CD4-positive, alpha-beta T cell treated with Interleukin-15 for 1 hour (primary cell): ENCODE measurements at places on chromosomes 7 and 10.

DNA sequence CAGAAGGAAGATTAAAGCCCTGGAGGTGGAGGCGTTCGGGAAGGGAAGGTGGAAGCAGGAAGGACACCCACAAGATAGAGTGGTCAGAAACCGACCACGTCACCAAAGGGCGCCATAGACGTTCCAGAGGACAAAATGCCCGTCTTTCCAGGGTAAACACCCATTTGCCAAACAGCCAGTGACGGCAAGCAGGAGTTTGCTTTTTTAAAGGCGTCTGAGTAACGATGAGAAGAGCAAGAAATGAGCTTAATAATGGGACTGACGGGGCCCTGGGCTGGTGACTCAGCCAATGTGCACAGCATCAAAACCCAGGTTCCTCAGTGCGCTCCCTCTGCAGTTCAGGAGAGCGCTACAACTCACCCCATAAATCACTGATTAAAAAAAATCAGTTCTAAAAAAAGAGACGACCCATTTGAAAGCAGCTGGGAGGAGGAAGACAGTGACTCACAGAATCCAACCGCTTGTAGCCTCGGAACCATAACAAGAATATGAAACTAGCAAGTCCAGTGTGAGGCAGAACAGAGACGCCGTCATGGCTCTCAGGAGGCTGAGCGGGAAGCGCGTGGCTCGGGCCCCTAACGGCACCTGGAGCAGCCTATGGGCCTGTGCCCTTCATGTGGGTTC is 5.9 kb downstream of the DIP2C start:
- no peak for DNase-seq

DNA sequence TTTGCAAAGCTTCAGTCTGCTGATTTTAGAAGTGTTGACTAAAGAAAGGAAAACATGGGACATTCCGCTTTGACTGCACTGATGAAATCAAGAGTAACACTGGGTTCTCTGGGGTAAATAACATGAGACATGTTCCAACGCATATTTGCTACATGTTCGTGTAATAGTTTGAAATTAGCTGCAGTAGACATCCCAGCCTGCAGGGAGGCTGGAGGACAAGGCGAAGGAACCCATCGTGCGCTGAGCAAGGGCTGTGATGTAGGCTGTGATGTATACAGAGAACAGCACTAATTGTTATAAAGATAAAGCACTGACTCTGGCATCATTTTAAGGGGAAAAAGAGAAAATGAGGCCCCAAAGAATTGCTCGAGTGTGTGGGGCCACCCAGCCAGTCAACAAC is 40.3 kb downstream of the SFMBT2 start:
- DNase-seq, result no peak

DNA sequence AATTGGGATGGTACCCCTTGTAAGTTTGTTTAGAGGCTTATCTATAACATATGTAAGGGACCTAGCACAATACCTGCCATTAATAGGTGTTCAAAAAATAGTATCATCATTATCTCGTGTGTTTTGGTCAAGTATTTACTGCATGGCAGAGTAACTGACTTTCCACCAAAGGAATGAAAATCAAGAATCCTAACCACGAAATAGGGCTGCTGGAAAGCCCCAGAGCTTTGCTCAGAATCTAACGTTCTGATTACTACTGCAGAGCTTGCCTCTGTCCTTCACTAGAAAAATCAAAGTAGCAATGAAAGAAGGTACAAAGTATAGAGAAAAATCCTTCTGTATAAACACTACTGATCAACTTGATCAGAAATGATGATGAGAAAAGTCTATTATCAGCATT is 34.9 kb downstream of the DCLRE1C start:
- DNase-seq, result no peak

GRCh38 chr7:111329367-111330234 is 232.7 kb downstream of the IMMP2L start:
- DNase-seq, result no peak

DNA sequence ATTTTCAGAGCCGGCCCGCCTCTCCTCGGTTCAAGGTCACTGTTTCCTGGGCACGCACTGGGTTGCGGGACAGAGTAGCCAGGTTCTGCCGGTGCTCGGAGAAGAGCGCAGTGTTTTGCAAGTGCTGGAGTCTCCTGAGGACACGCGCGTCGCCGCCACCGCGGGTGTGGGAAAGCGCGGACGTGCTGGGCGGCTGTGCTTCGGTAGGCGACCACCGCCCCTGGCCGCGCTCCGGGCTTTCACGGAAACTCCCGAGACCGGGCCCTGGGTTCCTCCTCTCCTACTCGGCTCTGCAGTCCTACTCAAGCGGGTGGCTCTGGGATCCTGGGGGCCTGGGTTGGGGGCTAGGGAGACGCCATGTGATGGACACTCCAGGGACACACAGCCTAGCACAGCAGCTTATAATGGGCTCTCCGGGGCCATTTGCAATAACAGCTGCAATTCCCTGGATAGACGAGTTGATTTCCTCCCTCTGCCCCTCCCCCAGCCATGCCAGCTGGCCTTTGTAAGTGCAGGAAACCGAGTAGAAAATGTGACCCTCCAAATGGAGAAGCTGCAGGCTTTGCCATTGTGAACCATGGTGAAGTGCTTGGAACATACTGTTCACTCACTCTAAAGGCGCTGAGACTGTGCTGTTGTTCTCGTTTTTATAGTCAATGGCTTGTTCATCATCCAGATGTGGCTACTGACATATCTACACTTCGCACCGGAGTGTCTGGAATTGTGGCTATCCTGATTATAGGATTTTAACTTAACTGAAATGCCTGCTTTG is 2.1 kb downstream of the FRAT1 start:
- DNase-seq, result no peak

- DNase-seq, result no peak
These were observed 327.2 kb downstream of the KCNMA1 start for GRCh38 chr10:77310288-77310840.

GRCh38 chr7:2546776-2547586 is 8.3 kb downstream of the BRAT1 start:
- DNase-seq, result no peak

DNA sequence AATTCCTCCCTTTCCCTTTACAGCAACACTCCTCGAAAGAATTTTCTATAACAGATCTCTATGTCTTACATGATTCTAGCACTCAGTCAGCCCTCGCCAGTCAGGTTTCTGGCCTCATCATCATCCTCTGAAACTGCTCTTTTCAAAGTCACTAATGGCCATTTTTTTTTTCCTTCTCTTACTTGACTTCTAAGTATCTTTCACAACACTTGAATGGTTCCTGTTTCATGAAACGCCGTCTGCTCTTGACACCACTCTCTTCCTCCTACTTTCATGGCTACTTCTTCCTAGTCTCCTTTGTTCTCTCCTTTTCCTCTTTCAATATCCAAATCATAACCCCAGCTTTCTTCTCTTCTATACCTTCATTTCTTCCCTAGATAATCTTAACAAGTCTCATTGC is 100.5 kb upstream of the NRP1 start:
- DNase-seq, result no peak

DNA sequence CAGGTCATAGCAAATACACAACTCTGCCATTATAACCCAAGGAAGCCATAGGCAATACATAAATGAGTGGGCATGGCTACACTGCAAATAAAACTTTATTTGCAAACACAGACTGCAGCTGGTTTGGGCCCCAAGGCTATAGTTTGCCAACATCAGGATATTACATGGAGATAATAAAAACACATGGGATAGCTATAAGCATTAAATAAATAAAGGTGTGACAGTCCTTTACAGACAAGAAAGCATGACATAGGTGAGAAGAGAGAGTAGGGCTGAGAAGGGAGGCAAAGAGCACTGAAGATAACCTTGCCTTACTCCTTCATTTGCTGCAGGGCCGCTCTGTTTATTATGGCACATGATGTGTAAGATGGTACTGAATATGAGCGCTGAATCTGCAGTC is 135.1 kb upstream of the GHITM start:
- DNase-seq, result no peak

DNA sequence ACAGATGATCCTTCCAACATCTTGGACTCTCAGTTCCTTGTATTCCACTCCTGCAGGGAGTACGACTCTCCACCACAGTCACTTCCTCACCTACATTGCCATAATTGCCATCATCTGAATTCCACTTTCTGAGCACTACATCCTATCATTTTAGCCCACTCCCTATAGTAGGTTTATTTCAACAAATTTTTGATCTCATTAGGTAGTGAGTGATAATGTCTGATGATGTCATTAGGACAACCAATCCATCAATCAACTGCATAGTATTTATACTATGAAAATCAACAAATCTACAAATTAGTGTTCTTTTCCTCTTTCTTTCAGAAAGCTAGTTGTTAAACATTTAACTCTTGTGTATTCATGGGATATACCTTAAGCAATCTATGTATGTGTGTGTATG is 13.7 kb upstream of the TRA2A start:
- no peak for DNase-seq

DNA sequence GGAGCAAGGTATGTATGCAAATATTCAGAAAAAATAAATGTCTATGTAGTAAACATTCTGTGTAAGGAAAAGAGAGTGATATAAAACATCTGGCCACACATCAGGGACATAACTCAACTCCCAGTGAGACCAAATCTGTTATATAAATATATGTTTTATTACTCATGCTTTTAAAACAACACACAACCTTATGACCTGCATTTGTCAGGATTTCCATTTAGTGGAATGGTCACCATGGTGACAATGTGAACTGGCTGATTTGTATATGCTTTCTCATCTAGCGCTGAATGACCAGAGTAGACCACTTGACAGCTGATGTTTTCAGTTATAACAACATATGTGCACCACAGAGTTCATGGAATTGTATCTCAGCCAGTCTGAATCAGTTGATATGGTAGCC is 551.7 kb downstream of the HTR7 start:
- DNase-seq, result no peak

DNA sequence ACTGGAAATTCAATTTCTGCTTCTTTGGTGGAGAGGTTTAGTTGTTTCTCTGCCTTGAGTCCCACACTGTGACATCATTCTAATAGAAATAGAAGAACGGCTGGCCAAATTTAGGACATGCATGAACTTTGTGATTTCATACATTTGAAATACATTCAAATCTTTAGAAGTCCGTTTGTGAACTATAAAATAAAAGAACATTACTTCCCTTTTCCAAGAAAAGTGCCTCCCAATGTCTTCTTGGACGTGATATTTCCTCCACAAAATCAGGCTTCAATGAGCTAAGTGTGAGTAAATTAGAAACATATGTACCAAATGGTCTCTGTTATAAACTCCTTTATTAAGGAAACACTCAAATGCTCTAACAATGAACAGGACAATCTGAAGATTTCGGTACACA is 314.5 kb upstream of the AKR1E2 start:
- DNase-seq, result no peak

GRCh38 chr10:33353334-33353733 is 18.9 kb upstream of the NRP1 start:
- no peak for DNase-seq

GRCh38 chr10:20630092-20630643 is 266.9 kb downstream of the NEBL start:
- DNase-seq, result no peak

DNA sequence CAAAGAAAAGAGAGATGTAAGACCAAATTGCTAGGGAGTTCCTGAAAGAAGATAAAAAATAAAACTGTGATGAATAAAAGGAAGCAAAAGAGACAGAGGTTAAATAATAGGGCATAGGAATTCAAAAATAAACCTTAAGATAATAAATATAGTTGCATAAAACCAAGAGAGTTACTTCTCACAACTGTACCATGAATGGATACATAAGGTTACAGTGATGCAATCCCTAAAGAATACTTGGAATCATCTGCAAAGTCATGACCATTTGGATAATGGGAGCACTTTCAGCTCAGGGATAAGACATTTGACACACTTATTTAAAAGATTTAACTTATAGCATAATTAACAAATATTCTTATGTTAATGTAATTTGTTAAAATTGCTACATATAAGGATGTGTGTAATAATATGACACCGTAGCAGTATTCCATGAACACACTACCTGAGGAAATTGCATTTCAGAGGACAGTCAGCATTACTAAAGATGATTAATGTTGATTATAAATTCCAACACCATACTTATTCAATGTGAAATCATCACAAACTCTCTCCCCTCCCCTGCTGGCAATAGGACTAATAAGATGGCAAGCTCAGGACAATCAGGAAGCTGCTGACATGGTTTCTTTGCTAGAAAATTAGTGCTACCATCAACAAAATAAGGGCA is 202.1 kb upstream of the AKR1E2 start:
- no peak for DNase-seq

DNA sequence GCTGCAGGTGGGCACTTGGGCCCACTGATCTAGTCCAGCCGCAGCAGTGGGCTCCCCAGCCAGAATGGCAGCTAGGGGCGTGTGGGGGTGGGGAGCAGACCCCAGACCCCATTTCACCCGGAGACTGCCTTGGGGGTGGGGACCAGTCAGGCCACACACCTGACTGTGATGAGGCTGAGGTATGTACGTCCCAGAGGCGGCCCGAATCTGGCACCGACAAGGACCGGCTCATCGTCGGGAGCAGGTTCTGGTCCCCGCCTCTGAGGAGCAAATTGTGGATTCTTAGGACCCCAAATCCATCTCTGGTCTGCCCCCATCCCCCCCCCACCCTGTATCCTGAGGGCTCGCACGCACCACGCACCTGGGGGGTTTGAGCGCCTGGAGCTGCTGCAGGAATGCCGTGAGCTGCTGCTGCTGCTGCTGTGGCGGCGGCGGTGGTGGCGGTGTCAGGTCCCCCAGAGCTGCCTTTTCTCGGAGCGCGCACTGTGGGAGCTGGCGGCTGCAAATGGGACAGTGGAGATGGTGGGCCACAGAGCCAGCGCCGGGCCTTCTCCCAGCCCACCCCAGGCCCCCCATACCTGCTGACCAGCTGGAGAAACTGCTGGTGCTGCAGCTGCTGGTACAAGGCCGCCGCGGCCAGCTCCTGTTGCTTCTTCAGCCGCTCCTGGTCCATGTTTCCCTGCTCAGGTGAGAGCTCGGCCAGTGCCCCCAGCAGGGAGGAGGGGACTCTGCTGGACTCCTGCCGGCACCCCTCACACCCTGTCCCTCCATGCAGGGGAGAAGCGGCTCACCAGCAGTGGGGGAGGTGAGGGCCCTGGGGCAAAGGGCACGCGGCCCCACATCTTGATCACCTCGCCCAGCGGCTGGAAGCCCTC is 10.2 kb downstream of the GIGYF1 start:
- DNase-seq, result no peak

DNA sequence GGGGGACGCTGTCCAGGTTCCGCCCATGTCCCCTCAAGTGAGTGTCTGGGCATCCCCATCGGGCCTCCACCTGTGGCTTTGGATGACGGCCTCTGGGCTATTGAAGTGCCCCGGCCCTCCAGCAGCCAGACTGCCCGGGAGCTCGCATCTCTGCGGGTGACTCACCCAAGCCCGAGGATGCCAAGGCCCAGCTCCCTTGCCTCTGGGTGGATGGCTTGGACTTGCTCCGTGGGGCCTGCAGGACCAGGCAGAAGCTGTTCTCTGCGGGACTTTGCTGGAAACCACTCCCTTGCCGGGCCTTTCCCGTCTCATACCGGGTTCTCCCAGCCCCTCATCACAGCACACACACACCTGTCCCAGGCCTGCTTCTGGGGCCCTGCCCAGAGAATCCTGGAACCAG is 22.4 kb downstream of the DPYSL4 start:
- no peak for DNase-seq

- DNase-seq, result no peak
These were observed 42.2 kb downstream of the MYPN start for GRCh38 chr10:68151453-68151852.
